WTC11 (cell line): ENCODE measurements at places on chromosomes 5 and 9. TPM values are rescaled to one million over a fixed set of nuclear protein-coding genes. Genes with fewer than 3 reads are reported as not detected.
A peak's percentile ranks its signal among the peaks of the same experiment; 100 is the strongest.

- no peaks in the 10 kb centered on the region for H3K4me1 ChIP-seq
- H3K4me3 ChIP-seq = no peak overlapping the region
- no peak for DNase-seq
Observed at GRCh38 chr9:138042640-138043039, 165.1 kb downstream of the CACNA1B start.

DNA sequence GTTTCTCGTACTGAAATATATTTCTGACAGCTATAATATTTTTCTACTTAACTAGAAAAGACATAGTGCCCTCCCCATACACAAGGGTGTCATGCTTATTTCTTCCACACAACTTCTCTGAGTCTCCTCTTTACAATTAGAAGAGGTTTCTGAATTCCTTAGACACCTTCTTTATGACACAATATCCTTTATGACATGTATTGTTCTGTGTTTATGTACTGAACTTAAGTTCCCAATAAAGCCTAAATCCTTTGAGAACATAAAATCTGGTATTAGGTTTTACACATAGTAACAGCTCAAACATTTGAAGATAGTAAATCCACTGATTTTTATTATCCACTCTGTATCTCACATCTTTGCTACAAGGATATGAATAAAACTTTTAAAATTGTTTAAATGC lies 32.5 kb downstream of the GRAMD2B start:
- no peaks in the 10 kb centered on the region for H3K27me3 ChIP-seq
- H3K36me3 ChIP-seq = peaks cover 8% of the 10 kb centered on the region
- no peak overlapping the region for H3K4me3 ChIP-seq
- no peak overlapping the region for H3K27ac ChIP-seq

GRCh38 chr5:32613050-32613672 lies 27.8 kb downstream of the SUB1 start:
- H3K27ac ChIP-seq = no peak overlapping the region
- no peaks in the 10 kb centered on the region for H3K27me3 ChIP-seq
- no peak overlapping the region for H3K4me3 ChIP-seq
- DNase-seq = peak; percentile 88
- H3K36me3 ChIP-seq = 0 out of 2 replicates have a peak, but pooled peaks cover 2% of the 10 kb centered on the region

- no peak overlapping the region for H3K4me3 ChIP-seq
- no peaks in the 10 kb centered on the region for H3K27me3 ChIP-seq
- DNase-seq = no peak
- H3K36me3 ChIP-seq = no peaks in the 10 kb centered on the region; the same call in 1 of the 2 replicates
- no peak overlapping the region for H3K27ac ChIP-seq
- no peaks in the 10 kb centered on the region; the same call in 1 of the 2 replicates for H3K4me1 ChIP-seq
Observed at GRCh38 chr9:13648676-13649075, 369.2 kb upstream of the MPDZ start.

The SURF2 gene
- total RNA-seq = 26.3 to 33.3 TPM (median 28.8 TPM) in 3 replicates

The AK3 gene
- total RNA-seq = 28.5 to 30.2 TPM (median 29.1 TPM) in 3 replicates

The SHOC1 gene
- not detected in 3 replicates for total RNA-seq

- no peaks in the 10 kb centered on the region for H3K27me3 ChIP-seq
- H3K4me3 ChIP-seq = no peak overlapping the region
- no peak overlapping the region for H3K27ac ChIP-seq
- DNase-seq = no peak
Observed at GRCh38 chr9:79630521-79631403, 59.0 kb downstream of the TLE4 start.

The ADRA1B gene
- 0.11 to 0.16 TPM in 2 of 3 replicates, not detected in the other for total RNA-seq

- peaks cover 95% of the 10 kb centered on the region for H3K27me3 ChIP-seq
- H3K36me3 ChIP-seq = no peaks in the 10 kb centered on the region
- peak; percentile 46 for DNase-seq
- no peak overlapping the region for H3K27ac ChIP-seq
- H3K4me1 ChIP-seq = peaks cover 35% of the 10 kb centered on the region
Observed at GRCh38 chr5:73435759-73436534, 12.6 kb downstream of the FOXD1 start.

- H3K4me3 ChIP-seq = no peak overlapping the region
- H3K27me3 ChIP-seq = no peaks in the 10 kb centered on the region; the same call in 1 of the 2 replicates
- DNase-seq = no peak
- H3K36me3 ChIP-seq = peaks cover 5% of the 10 kb centered on the region
- no peaks in the 10 kb centered on the region; the same call in 1 of the 2 replicates for H3K4me1 ChIP-seq
Observed at GRCh38 chr5:149666212-149666852, 63.8 kb upstream of the PPARGC1B start.

GRCh38 chr5:14168144-14168792 lies 25.1 kb downstream of the TRIO start:
- peaks cover 70% of the 10 kb centered on the region for H3K4me1 ChIP-seq
- H3K4me3 ChIP-seq = no peak overlapping the region
- DNase-seq = no peak
- H3K27ac ChIP-seq = peak overlapping the region; percentile 19

- H3K4me3 ChIP-seq = peak within 1 kb of the TSS; percentile 68
- H3K36me3 ChIP-seq = no peaks in the 10 kb centered on the region
- H3K4me1 ChIP-seq = peaks cover 11% of the 10 kb centered on the region
- peak; percentile 61 for DNase-seq
- no peaks in the 10 kb centered on the region; the same call in 1 of the 2 replicates for H3K27me3 ChIP-seq
Observed at GRCh38 chr9:136686794-136687711, at the start of gene AGPAT2. Gene AGPAT2 (minus strand): TSS chr9:136687457. CDS start chr9:136687357, 100 bp downstream.

- H3K27me3 ChIP-seq = no peaks in the 10 kb centered on the region
- H3K4me1 ChIP-seq = peaks cover 26% of the 10 kb centered on the region
- DNase-seq = no peak
- peak overlapping the region; percentile 23; the same call in 1 of the 2 replicates for H3K27ac ChIP-seq
Observed at GRCh38 chr9:2494562-2494961, 127.0 kb upstream of the VLDLR start.

The ADRB2 gene
- total RNA-seq = 1.1 to 1.3 TPM (median 1.2 TPM) in 3 replicates
